ENCODE measurements at places on chromosomes 12 and 14.

DNA sequence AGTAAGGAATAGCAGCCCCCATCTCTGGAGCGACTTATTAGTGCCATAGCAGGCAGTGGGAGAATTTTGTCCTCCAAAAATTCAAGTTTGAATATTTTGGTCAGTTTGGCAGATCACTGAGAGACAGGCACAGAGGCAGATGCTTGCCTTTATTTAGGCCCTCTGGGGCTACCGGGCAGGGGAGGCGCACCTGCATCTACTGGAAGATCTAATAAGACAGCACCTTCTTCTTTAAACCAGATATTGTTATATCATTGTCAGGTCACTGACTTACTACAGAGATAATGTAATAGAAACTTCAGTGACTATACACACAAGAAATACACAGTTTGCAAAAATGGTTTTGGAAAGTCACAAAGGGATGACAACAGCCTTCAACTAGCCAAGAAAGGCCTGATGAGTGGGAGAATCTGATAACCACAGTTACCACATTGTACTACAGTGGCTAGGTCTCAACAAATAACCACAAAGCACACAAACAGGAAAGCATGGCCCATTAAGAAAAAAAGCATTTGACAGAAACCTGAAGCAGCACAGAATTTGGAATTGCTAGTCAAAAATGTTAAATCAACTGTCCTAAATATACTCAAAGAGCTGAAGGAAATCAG, 56.8 kb downstream of the CDK17 start:
- DNase-seq: no peak

DNA sequence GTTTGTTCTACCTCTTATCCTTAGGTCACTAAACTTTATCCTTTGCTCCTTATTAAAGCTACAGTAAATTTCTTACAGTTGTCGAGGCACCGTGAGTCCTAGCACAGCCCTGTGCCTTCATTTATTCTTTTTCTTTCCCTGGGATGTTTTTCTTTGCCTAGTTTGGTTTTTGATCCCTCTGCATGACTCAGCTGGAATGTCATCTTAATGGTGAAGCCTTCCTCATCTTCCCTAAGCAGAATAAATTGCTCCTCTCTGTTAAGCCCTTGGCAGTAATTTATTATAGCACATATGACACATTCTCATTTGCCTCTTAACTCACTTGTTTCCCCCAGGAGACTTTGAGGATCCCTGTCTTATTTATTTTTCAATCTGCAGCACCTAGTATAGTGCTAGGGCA, 16.6 kb downstream of the ACTR10 start:
- DNase-seq: no peak

- DNase-seq: peak; percentile 36
These were observed 927 bp upstream of the LRP6 start for GRCh38 chr12:12267742-12268200.

- no peak for DNase-seq
These were observed 1.9 kb downstream of the MYL6B start for GRCh38 chr12:56154246-56154771.

GRCh38 chr14:33019346-33019745, 80.7 kb downstream of the NPAS3 start:
- DNase-seq: no peak

- peak; percentile 19 for DNase-seq
These were observed 25.7 kb downstream of the FGF23 start for GRCh38 chr12:4353785-4354208.

DNA sequence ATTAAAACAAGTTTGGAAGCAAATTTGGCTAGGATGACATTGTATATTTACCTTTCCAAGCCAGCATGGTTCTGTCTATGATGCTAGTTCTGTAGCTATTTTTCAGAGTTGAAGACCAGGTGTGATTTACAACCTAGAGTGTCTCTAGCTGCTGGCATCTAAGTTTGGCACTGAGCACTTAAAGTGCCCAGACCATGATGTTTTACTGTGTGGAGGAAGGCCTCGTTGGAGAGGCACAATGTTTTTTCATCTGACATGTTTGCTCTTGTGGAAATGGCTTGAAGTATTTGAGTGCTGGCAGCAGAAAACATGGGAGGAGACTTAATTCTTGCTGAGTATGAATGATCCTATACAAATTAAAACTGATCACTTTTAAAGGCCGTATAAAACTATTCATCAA, 13.0 kb upstream of the C12orf71 start:
- no peak for DNase-seq

GRCh38 chr12:98561846-98562245, 31.6 kb upstream of the SLC25A3 start:
- DNase-seq: no peak

GRCh38 chr12:64992116-64992515, 129.0 kb downstream of the WIF1 start:
- no peak for DNase-seq

DNA sequence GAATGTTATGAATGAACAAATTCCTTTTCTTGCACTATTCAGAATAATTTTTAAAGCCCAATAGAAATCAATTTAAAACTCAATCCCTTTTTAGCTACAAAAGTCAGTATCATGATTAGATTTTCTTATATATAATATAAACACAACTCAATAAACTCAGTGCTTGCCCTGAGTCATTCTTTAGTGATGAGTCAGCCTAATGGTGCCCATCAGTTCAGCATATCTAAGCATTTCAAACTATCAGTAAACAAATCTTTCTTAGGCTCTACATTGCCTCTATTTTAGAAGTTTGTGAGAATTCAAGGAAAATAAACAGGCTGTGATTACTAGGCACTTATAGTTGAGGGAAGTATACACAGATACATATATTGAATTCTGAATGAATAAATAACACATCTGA, 179.6 kb downstream of the NELL2 start:
- no peak for DNase-seq

- DNase-seq: no peak
These were observed 169.9 kb downstream of the KTN1 start for GRCh38 chr14:55749946-55750345.

DNA sequence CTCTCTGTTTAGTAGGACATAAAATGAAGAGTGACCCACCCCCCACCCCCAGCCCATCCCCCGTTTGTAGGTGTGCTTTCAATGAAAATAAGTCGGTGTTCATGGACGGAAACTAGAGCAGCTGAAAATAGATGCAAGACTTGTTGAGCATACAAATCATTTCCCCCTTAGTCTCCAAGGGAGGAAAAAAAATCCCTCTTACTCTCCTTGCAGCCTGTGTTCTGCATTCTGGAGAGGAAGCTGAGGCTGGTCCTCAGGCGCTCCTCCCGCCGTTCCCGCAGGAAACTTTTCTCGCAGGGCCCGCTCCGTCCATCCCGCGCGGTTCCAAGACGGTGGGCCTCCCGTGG, 259.0 kb upstream of the E2F7 start:
- no peak for DNase-seq

DNA sequence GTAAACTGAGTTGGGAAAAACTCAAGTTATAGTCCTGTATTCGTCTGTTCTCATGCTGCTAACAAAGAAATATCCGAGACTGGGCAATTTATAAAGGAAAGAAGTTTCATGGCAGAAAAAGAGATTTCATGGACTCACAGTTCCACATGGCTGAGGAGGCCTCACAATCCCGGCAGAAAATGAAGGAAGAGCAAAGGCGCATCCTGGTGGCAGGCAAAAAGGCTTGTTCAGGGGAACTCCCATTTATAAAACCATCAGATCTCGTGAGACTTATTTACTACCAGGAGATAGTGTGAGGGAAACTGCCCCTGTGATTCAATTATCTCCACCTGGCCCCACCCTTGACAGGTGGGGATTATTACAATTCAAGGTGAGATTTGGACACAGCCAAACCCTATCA, 292.6 kb upstream of the SYT1 start:
- no peak for DNase-seq
